Posterior vena cava (tissue), 2 donors: ENCODE measurements at places on chromosomes 1 and 21. TPM values are rescaled to one million over a fixed set of nuclear protein-coding genes. Genes with fewer than 3 reads are reported as not detected.
A peak's percentile ranks its signal among the peaks of the same experiment; 100 is the strongest.

Gene HAO2
- total RNA-seq = not detected

DNA sequence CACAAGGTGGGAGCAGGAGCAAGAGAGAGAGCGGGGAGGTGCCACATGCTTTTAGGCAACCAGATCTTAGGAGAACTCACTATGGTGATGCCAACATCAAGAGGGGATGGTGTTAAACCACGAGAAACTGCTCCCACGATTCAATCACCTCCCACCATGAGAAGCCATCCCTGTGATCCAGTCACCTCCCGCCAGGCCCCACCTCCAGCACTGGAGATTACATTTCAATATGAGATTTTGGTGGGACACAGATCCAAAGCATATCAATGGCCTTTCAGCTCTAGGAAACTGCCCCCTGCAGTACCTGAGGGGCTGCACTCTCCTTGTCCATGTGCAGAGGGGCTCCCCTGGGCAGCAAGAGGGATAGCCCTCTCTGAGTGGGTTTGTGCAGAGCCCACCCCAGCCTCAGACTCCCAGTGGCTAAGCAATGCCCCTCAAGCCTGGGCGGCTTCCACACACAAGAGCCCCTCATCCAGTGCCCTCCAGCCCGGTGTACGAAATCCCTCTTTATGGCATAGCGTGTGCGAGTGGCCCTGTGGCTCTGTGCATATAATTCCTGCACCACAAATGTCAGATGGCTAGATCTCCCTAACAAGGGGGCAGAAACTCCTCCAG, 15.5 kb upstream of the PRDM16 start:
- DNase-seq = peak; percentile 64

DNA sequence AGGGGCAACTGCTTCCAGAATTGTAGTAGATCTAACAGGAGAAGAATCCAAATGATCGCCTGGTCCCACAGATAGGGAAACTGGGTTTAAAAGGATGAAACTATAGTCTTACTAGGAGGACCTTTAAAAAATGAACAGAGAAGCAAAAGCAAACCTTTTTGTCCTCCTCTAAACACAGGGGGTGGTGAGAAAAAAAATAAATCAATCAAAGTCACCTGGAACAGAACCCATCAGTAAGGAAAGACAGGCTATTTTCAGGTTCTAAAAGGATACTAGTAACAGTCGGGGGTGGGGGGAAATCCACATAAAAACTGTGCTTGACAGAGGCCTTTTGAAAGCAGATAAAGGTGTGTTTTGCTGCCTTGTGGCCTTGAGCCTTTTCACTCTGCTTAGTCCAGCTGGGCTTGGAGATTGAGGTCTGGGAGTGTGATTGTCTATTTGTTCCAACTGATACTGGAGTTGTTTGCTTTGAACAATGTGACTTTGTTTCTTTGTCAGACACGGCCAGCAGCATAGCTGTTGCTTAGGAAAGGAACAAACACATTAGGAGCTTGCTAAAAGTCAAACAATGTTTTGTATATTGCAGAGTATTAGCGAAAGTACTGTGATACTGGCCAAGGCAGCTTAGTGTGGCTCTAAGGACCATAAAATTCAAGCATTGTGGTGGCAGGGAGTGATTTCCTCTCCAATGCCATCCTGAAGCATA, 141.1 kb upstream of the IRF2BP2 start:
- DNase-seq = no peak

Gene TRIM17
- total RNA-seq = 1.9 TPM

Gene TEDDM1
- total RNA-seq = not detected

- DNase-seq = peak; percentile 80
These were observed 8.3 kb downstream of the OXCT2 start for GRCh38 chr1:39762550-39763540.

DNA sequence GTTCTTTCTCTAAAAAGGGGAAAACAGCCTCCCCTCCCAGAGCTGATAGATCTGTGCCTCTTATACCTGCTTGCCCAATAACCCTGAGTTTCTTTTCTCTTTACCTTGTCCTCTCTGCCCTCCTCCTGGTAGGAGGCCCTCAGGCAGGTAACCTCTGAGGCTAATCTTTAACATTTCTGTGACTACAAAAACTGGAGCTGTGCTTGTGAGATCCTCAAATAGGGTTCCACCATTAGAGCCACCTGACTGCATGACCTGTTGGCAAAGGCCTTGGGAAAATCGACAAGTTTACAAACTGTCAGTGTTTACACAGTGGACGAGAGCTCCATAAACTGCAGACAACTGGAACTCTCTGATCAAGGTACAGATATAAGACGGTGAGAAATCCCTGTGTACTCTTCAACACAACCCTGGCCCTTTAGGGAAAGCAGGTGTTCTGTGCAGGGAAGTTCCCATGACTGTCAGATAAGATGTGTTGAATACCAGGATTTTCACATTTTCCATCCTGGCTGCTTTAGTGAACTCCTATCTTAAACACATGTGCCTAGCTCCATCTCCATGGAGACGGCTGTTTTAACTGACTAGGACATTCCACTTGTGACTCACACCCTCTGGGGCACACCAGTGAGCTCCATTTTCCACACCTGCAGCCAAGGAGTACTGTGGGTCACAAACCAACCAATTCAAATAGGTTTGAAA, 38.3 kb downstream of the ECE1 start:
- peak; percentile 90 for DNase-seq

GRCh38 chr21:41616031-41616591, 108.2 kb upstream of the TMPRSS2 start:
- no peak for DNase-seq

GRCh38 chr1:164576291-164577271, 17.6 kb downstream of the PBX1 start:
- no peak for DNase-seq

- peak; percentile 98 for DNase-seq
These were observed at the start of gene PUM1 for GRCh38 chr1:31065310-31066217. Gene PUM1 (minus strand): TSS chr1:31065717. CDS start chr1:31059566, 6,151 bp downstream.

DNA sequence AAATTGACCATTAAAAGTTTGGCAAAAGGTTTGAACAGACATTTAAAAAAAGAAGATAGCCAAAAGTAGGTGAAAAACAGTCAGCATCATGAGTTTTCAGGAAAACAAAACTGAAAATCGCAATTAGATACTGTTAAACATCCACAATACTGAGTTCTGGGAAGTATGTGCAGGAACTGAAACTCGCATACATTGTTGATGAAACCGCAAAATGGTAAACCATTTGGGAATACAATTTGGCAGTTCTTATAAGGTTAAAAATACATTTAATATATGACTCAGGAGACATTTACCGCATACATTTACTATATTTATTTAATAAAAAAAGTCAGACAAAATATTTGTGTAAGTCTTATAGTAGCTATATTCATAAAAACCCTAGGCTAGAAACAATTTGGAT, 393.2 kb downstream of the COL11A1 start:
- DNase-seq = no peak

Gene ENAH
- 244 TPM for total RNA-seq

DNA sequence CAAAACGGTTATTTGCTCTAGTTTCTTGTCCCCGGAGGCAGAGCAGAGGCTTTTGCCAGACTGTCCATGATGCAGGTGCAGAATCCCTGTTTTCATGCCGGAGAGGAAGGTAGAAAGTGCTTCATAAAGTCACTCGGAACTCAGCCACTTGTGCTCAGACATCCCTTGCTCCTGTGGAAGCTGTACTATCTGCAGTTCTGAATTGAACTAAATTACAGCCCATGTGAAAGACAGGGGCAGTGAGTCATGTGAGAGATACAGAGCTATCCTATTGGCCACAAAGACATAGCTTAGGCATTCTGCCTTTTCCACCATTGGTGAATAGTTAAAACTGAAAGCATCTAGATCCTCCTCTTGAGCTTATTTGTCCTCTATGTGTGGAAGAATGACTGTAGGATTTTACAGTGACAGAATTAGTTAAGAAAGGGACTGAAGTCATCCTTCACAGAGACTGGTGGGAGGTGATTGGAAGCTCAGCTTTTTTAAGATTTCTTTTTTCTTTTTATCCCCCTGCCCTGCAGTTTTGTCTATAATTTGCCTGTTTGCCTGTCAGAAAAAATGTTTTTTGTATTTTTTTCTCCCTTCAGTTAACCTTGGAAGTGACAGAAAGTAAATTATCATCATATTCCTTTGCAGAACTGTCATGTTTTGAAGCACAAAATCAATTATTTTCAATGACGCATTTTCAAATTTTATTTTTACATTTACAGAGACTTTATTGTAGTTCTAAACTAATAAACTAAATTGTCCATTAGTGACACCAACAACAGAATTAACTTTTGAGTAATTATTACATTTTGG, 298.6 kb downstream of the PTPRC start:
- no peak for DNase-seq

Gene NPHS2
- total RNA-seq = not detected

Gene OR10Z1
- total RNA-seq = not detected

DNA sequence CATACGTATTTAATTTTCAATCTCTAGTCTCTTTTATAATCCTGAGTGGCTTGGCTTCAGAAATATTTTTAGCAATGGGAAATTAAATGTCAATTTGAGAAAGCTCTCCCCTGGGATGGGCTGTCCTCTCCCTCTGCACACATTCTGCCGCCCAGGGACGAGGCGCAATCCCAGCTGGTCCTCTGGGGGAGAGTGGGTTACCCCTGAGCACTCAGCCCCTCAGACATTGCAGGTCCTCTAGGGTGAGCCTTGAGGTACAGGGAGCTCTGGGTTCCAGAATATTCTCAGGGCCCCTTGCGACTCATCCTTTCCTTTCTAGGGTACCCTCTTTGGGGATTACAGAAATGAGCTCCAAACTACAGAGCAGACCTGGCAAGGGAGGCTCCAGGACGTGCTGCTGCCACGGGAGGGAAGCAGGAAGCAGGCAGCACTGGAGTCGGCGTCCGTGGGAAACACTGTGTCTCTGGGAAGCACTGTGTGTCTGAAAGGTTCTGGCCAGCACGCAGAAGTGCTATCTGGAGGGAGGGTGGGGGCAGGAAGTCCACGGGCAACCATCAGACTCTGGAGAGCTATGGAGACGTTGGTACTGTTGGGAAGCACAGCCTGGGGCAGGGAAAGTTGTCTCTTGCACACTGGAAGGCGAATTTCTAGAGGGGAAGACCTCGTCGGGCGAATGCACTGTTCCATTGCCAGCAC, 343.3 kb upstream of the VAMP3 start:
- no peak for DNase-seq

GRCh38 chr1:71350805-71351204, 270.0 kb upstream of the ZRANB2 start:
- DNase-seq = no peak

Gene RBM11
- 0.95 TPM for total RNA-seq

GRCh38 chr1:68470388-68470970, 20.7 kb upstream of the RPE65 start:
- no peak for DNase-seq

Gene PTGFRN
- total RNA-seq = 153 TPM
